ENCODE measurements at places on chromosomes 1 and 21. TPM values are rescaled to one million over a fixed set of nuclear protein-coding genes. Genes with fewer than 3 reads are reported as not detected.

LIPI gene
- total RNA-seq = not detected

ERICH3 gene
- total RNA-seq = not detected

RGS8 gene
- total RNA-seq = not detected

PGD gene
- 168 TPM for total RNA-seq

GJA5 gene
- total RNA-seq = 0.18 TPM

OLFML2B gene
- 2.1 TPM for total RNA-seq

Data from cardiac atrium fibroblast (primary cell).